ENCODE measurements at places on chromosomes 16 and 17.
A peak's percentile ranks its signal among the peaks of the same experiment; 100 is the strongest.

DNA sequence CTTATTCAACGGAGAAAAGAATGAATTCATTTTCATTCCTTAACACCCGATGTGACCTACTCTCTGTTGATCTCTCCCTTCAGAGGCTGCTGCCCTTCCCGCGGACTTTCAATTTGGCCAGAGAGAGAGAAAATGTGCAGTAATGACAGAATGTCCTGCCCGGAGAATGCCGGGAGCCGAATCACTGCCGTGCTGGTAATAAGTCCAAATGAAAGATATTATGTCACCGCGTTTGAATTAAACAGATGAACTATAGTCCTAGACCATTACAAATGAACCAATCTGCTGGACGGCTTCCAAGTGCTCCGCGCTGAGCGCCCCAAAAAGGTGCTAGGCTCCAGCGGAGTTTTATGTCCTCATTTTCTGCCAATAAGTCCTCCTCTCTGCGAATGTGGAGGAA is 14.7 kb upstream of the C16orf82 start:
- no peak for DNase-seq

- no peak for DNase-seq
Measured at GRCh38 chr17:28612531-28612930, 1.5 kb downstream of the RSKR start.

- DNase-seq = no peak
Measured at GRCh38 chr17:12967962-12968361, 49.9 kb downstream of the ELAC2 start.

DNA sequence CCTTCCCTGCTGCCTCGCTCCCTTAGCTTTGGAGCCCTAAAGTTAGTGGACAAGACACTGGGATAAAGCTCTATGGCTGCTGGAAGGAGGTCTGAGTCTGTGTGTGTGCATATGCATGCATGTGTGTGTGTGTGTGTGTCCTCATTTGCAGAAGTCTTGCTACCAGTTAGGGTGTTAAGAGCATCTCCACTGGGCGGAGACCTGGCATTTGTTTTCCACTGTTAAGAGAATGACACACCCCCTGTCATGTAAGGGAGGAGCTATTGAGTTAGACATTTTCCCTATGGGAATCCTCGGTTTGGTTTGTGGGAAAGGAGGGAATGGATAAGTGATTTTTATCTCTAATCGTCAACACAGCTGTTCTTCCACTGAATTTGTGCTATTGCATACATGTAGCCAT is 24.8 kb upstream of the ARHGAP23 start:
- DNase-seq = peak; percentile 37

GRCh38 chr17:10091046-10091445 is 107.4 kb downstream of the GAS7 start:
- no peak for DNase-seq

DNA sequence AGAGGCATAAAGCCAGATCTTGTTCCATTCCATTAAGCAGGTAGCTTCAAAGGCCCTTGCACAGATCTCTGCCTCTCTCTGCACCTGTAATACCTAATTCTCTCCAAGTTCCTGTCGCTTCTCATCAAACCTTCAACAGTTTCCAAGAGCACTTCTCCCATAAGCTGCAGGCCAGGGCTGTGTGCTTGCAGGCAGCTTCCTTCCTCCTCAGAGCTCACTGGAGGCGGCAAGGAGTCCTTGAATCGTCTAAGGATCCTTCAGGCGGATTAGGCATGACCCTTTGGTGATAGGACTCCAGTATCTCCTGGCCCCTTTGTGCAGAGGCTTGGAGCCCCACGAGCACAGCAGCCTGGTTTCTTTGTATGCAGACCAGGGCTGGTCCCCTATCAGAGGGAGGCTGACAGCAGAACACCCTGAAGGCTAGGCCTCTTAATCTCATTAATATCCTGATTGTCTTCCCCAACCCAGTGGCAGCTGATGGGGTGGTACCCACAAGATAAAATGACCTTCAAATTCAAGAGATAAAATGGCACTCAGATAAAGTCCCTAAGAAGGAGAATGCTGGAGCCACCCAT is 19.8 kb downstream of the HNF1B start:
- peak; percentile 44 for DNase-seq

DNA sequence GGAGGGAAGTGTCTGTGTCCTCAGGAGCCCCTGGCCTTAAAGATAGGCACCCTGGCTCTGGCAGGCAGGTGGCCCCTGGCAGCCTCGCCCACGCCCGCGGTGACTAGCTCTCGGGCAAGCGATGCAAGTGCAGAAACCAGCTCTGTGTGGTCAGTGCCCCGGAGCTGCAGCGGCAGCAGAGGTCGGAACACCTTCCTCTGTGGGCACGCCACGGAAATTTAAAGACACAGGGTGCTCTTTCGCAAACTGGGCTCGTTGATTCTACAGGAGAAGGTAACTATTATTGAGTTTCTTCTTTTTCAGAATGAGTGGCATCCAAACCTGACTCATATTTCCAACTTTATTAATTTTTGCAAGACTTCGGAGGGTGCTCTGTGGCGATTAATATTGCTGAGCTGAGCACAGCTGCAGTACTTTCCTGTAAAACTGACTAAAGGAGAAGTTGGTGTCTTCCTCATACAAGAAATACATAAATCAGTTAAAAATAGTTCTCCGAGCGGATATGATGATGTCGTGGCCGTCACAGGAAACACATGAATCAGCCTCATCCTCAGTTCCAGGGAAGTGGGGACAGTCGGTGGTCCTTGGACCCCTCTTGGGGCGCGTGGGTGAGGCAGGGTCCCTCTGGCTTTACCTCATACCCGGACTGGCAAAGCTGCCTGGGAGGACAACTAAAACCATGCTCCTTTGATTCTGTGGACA is 120.2 kb downstream of the METRNL start:
- DNase-seq = peak; percentile 16

DNA sequence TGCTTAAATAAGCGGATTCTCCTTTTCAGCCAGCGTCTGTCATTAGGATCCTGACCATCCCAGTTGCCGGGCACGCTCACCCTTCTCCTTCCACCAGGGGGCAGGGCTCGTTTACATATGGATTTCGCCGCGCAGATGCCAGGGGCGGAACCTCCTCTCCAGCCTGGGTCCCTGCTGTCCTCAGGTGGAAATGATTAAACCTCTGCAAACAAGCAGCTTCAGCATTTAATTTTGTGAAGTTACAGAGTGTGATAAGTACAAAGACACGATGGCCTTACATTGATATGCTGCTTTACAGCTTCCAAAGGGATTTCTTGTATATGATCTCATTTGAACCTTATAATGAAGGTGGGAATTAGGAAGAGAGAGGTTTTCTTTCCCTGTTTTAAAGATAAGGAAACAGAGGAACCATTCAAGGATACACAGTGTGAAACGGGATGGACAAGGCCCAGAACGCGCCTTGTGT is 3.9 kb upstream of the KRT28 start:
- peak; percentile 81 for DNase-seq

GRCh38 chr16:66387817-66388332 is 21.4 kb downstream of the CDH5 start:
- no peak for DNase-seq

DNA sequence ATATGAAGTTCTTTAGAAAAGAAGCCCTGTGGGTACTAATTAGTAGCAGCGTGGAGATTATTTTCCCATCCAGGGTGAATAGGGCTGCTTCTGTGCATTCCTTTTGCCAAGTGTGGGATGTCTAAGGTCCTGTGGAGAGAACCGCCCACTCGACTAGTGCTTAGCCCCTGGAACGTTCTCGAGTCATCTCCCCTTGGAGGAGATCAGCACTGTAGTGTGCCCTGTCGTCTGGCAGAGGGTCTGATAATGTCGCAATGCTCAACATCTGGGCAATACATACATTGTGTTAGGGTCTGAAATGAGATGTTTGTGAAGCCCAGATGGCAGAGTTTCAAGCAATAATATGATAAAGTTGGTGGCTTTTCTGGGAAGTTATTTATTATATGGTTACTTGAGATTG is 64.8 kb downstream of the SPECC1 start:
- DNase-seq = no peak

GRCh38 chr17:76130473-76130872 is 10.6 kb downstream of the FOXJ1 start:
- DNase-seq = no peak
